GDM1 (cell line): ENCODE measurements at places on chromosomes 7 and 10.

- DNase-seq = no peak
These were observed 19.2 kb downstream of the ANTXRL start for GRCh38 chr10:46305986-46306385.

DNA sequence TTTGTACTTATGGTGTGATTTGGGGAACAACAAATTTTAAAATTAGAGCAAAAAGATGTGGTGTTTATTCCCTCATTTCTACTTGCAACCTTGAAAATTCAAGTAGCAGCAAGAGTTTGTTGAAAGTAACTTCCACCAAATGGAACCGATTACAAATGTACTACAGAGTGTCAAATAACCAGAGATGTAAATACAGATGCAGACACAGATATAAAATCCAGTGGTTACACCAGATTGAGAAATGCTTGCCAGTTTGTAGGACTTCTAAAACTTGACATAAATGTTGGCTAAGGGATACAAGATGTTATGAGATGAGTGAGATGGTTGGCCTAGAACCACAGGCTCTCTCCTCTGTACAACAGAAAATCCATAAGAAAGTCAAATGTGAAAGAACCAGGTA, 162.1 kb downstream of the DIP2C start:
- DNase-seq = no peak

DNA sequence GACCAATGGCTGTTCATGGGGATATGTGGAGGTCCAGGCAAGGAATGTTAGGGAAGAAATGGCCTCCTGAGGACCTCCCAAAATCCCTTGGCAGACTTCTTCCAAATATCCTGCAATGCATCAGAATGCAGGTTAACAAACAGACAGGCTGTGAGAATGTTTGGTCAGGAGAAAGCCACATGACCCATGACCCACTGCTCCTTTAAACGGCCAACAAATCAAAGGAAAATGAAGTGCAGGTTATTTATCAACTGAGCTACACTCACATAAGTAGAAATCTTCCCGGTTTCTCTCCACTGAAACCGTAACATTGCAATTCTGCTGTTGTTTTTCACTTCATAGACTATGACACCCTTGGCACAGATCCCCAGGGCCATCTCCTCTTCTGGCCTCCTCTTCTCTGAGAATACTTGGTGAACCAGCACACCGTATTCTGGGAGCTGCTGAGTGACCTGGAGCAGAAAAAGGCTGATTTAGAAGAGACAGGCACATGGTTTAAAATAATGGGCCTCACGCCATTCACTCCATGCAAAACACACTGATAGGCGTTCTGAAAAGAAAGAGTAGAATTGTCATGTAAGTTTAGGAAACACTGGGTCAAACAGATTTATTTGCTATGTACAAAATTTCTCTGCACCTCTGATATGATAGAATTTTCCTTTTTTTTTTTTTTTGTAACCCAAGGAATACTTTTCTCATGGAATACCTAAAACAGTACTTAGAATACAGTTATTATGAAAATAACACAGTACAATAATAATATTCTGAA, 67.8 kb downstream of the FRMPD2 start:
- no peak for DNase-seq

DNA sequence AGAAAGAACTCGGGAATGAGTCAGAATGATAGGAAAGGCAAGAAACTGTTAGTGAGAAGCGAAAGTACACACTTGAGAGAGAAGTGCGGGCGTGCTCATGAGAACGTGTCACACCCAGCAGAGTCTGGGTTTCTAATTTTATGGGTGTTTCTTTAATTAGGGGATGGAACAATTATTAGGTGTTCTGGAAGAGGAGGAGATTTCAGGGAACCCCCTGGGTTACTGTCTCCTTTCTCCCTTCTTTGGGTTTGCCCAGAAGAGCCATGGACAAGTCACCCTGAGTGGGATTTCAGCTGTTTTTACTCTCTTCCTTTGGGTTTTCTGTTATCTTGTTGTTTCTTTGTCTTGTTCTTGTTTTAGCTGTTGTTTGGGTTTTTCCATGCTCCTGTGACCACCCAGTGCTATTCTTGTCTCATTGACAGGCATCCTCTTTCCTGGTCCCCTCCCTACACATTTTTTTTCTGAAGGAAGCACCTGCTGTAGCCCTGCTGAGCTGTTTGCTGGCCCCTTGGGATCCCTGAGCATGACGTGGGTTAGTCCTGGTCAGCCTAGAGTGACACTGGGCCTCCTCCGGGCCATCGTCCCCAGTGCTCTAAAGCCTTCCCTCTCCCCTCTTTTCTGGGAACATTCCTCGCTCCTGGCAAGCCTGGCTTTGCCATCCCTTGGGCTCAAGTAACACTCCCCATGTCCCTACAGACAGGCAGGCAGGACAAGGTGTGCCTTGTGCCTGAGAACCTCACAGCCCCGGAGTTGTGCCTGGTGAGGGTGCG, 3.5 kb downstream of the SH2D4B start:
- DNase-seq = no peak

DNA sequence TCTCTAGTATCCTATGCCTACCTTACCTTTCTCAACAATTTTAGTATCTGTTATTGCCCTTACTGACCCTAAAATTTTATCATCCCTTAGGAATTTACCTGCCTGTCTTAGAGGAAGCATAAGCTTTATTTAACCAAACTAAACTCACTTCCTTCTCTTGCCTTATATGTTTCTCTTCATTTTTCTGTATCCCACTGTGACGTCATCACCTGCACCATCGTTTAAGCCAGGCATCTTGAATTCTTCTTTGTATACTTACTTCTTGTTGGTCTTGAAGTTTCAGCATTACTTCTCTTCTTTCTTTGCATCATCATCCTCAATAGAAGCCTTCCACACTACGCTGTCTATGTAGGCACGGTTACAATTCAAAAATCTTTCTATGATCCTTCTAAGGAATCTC, 231.0 kb upstream of the SMIM30 start:
- no peak for DNase-seq

- no peak for DNase-seq
These were observed 29.4 kb downstream of the TAS2R41 start for GRCh38 chr7:143507094-143507518.

GRCh38 chr7:154231732-154232131, 179.5 kb downstream of the DPP6 start:
- DNase-seq = no peak

GRCh38 chr7:75757860-75758259, 14.2 kb downstream of the CCL26 start:
- DNase-seq = no peak

DNA sequence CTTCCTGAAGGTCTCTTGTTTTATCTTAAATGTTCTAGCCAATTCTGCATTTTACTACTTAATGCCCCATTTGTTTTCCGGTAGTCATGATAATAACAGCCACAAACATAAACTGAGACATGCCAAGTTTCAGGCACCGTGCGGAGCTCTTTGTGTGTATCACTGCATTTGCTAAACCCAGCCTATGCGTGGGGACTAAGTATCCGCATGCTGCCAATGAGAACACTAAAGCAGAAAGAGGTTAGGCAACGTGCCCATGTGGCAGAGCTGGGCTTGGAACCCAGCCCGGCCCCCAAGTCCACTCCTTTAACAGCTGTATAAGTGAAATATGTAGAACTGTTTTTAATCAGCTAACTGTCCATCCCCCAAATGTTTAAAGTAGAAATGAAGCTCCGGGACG, 54.1 kb downstream of the SLIT1 start:
- no peak for DNase-seq

- no peak for DNase-seq
These were observed 55.3 kb downstream of the ADCYAP1R1 start for GRCh38 chr7:31107106-31108090.

- no peak for DNase-seq
These were observed 42.8 kb downstream of the CPXM2 start for GRCh38 chr10:123848564-123849457.

GRCh38 chr7:139658908-139659675, 118.7 kb downstream of the HIPK2 start:
- no peak for DNase-seq

GRCh38 chr7:54397836-54398612, 144.2 kb upstream of the VSTM2A start:
- DNase-seq = no peak

DNA sequence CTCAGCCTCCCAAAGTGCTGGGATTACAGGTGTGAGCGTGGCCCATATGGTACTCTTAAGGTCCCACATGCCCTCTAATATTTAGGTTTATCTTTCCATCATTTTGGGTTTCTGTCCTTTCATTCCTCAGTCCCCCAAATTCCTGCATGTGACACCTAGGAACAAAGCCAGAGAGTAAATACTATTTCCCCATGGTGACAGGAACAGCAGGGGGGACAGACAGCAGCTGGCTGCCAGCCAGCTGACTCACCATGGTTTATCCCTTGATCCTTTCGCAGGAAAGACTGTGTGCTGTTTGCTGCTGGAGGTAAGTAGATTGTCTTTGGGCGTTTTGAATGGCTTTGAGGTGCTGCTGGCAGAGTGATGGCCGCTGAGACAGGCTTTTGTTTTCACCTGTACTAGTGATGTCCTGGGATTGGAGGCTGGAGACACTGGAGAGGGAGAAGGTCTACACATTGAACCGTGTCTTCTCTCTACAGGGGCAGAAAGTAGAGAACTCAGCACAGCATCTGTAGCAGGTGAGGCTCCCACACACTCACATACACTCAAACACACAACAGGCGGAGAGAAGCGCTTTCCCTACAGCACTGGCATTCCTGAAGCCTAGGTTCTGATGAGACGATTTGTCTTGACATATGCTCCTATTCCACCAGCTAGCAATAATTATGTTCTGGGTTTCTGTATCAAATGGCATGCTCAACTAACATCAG, 83.7 kb upstream of the EFCAB10 start:
- DNase-seq = no peak

GRCh38 chr7:102319671-102320070, 33.0 kb downstream of the SH2B2 start:
- DNase-seq = no peak

DNA sequence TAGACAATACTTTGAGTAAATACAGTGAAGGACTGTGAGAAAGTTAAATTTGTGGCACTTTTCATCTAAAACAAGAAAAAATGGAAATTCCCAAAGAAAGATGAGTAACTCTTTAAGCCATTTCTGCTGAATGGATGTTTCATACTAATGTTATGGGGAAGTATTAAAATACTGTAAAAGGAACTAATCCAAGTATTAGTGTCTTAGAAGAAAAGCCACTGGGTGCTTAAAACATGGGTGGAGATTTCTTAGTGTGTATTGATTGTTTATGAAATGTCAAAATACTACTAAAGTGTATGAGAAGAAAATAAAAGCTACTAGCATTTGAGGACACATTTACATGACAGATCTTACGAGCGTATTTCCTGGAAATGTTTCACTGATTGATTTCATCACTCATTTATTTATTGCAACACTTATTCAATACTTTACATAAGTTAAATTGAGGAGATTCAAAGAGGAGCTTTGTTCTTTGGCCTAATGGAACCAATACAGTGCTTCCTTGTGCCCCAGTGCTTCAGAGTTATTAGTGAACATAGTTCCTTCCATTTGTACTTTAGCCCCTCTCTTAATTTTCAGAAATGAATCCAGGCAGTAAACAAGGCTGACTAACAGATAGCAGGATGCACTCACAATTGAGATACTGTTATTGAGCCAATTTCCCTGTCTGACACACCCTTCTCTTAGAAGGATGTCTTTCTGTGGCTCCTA, 155.5 kb upstream of the AHR start:
- no peak for DNase-seq

DNA sequence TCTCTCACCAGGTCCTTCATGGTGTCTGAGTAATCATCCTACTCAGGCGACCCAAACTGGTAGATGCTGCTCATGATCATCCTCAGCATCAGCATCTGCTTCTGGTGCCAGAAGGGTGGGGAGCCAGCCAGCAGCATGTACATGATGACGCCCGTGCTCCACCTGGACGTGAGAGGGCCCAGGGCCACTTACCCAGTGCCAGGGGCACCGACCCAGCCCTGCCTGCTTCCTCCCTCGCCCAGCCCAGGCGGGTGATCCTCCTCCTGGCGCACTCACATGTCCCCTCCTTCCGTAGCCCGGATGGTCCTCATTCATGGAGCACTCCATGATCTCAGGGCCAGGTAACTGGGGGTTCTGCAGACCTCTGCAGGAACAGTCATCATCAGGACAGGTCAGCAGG, 764.8 kb upstream of the ZNF722 start:
- DNase-seq = no peak

- DNase-seq = no peak
These were observed 73.5 kb downstream of the SAMD9 start for GRCh38 chr7:93044147-93044810.

DNA sequence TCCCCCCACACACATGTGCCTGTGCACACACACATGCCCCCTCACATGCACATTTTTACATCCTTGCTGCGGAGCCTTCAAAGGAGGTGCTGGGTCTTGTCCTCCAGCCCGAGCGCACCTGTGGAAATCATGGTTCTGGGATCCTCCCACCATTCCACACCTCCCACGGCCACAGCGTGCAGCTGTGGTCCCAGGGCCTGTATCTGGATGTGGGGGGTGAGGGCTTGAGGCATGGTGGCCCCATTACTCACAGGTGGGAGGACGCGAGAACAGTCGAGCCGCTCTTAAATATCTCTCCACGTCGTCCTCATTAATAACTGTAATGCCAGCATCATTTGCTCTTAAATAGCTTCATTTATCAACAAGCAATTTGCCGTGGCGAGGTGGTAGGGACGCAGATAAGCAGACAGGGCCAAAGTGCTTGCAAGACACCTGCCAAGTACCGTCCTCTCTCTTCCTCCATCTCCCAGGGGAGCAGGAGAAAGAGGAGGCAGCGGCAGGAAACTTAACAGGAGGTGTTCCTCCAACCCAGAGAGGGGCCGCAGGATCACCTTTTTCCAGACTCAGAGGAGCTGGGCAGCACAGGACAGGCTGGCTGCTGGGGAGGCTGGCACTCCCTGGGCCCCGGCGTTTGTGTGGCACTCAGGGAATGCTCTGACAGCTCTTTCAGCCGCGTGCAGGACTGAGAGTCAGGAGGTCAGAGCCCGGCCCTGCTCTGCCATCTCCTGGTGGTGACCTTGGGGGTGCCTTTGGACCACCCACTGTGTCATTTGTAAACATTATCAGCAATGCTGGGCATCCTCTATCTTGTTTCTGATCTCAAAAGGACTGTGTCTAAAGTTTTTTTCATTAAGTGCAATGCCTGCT, 87.4 kb downstream of the CDH23 start:
- DNase-seq = no peak

GRCh38 chr7:100673942-100674410, 436 bp downstream of the GNB2 start:
- no peak for DNase-seq

DNA sequence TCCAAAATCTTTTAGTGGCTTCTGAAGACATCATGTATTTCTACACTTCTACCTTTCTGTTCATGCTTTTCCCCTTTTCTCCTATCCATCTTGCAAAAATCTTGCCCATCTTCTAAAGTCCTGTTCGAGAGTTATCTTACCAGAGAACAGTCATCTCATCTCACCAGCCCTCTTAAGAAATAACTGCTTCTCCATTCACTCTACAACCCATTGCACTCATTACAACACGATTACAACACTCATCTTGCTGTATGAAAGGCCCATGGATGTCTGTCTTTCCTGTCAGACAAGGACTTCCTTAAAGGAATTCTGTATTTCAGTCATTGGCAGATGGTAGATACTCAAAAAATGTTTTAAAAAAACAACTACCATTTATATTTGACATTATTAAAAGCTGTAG, 30.8 kb downstream of the ZNF438 start:
- no peak for DNase-seq

- no peak for DNase-seq
These were observed 215.3 kb downstream of the MAD1L1 start for GRCh38 chr7:2017481-2017891.

- no peak for DNase-seq
These were observed 164.9 kb downstream of the PARD3 start for GRCh38 chr10:34650156-34650555.

GRCh38 chr7:143416565-143417149, 8.0 kb upstream of the EPHA1 start:
- DNase-seq = peak; percentile 41

GRCh38 chr10:95759233-95759826, 3.4 kb downstream of the ENTPD1 start:
- DNase-seq = no peak
